ENCODE measurements at places on chromosomes 1 and 21.

GRCh38 chr1:184018622-184019021, 18.9 kb downstream of the COLGALT2 start:
- DNase-seq, result no peak

GRCh38 chr1:180177931-180178330, 23.3 kb downstream of the QSOX1 start:
- DNase-seq, result no peak

GRCh38 chr1:193856261-193856660, 669.8 kb upstream of the B3GALT2 start:
- DNase-seq, result no peak

- DNase-seq, result no peak
Measured at GRCh38 chr1:235127203-235127602, 1.4 kb downstream of the TOMM20 start.

DNA sequence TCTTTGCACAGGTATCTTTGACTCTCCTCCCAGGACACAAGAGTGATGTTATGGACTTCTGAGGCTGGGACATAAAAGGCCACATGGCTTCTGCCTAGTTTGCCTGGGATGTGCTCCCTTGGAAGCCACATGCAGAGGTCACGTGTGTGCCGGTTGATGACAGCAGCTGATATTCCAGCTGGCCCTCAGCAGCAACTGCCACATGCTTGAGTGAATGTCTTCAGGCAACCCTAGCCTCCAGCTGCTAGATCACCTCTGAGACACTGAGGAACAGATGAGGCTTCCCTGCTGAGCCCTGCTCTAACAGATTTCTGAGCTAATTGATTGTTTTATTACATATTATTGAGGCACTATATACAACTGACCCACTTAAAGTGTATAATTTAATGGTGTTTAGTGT, 11.6 kb upstream of the AKR7A3 start:
- no peak for DNase-seq

DNA sequence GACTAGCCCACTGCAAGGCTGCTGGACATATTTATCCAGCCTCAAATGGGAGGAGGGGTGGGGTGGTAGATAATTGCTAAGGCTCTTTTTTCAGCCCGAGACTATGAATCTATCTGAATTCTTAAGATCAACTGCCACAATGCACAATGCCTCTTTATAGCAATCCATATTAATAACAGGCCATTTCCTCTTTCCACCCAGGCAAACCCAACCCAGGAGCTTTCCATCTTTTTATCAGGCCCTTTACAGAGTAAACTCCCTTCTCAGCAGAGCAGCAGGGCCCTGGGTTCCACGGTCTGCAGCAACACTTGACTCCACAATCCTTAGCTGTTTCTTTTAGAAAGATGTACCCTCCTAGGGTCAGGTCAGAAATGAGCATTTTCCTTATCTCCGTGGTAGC, 806 bp downstream of the DDOST start:
- no peak for DNase-seq

DNA sequence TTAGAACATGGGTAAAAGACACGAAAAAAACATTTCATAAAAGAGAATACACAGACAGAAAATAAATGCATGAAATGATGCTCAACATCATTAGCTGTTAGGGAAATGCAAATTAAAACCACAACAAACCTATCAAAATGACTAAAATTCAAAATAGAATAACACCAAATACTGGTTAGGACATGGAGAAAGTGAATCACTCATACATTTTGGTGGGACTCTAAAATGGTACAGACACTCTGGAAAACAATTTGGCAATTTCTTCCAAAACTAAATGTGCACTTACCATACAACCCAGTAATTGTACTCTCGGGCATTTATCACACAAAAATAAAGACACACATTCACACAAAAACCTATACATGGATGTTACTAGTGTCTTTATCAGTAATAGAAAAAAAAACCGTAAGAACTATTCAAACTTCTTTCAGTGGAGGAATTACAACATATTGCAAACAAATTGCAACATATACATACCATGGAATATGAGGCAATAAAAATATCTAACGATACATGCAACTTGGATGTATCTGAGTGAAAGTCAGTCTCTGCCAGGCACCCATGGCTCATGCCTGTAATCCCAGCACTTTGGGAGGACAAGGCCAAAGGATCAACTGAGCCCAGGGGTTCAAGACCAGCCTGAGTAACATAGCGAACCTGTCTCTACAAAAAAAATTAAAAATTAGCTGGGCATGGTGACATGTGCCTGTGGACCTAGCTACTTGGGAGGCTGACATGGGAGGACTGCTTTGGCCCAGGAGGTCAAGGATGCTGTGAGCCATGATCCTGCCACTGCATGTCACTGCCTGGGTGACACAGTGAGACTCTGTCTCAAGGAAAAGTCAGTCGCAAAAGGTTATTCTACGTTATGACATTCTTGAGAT, 19.6 kb downstream of the HSF2BP start:
- DNase-seq, result no peak

- DNase-seq, result no peak
Measured at GRCh38 chr1:3431266-3431665, 23.2 kb upstream of the ARHGEF16 start.

DNA sequence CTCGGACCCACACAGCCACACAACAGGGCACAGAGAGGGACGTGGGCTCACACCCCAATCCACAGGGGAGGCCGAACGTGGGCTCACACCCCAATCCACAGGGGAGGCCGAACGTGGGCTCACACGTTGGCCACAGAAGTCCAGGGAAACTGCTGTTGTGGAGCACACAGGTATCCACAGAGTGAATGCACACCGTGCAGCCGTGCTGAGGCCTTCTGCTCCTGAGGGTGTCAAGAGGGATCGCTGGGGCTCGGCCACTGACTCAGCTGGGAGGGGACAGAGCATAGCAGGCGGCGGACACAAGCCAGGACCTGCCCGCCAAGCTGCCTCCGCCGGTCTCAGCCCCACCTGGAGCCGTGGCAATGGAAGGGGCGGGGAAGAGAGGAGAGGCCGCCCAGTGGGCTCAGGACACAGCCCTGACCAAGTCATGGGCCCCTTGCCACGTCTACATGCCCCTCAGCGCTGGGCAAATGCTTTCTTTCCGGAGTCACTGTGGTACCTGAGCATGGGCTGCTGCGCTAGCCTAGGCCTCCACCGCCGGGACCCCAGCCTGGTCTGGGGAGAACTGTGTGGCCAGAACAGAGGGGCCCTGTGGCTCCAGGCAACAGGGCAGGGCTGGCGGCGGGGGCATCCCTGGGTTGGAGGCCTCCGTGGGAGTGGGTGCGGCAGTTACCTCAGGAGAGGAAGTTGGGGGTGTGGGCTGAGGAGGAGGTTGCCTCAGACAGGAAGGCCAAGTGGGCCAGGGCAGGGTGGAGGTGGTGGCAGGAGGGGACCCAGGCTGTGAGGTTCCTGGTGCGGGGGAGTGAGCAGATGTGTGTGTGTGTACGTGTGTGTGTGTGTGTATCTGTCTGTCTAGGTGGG, 1.2 kb downstream of the SYTL1 start:
- no peak for DNase-seq

GRCh38 chr1:101301446-101302057, 64.7 kb downstream of the S1PR1 start:
- no peak for DNase-seq
